Substantia nigra (tissue), 51 donors: ENCODE measurements at places on chromosomes 3 and 15.

GRCh38 chr3:9066141-9066540 lies 102.9 kb upstream of the RAD18 start:
- DNase-seq, result no peak

GRCh38 chr3:116216761-116217160 lies 228.5 kb downstream of the LSAMP start:
- DNase-seq, result no peak

DNA sequence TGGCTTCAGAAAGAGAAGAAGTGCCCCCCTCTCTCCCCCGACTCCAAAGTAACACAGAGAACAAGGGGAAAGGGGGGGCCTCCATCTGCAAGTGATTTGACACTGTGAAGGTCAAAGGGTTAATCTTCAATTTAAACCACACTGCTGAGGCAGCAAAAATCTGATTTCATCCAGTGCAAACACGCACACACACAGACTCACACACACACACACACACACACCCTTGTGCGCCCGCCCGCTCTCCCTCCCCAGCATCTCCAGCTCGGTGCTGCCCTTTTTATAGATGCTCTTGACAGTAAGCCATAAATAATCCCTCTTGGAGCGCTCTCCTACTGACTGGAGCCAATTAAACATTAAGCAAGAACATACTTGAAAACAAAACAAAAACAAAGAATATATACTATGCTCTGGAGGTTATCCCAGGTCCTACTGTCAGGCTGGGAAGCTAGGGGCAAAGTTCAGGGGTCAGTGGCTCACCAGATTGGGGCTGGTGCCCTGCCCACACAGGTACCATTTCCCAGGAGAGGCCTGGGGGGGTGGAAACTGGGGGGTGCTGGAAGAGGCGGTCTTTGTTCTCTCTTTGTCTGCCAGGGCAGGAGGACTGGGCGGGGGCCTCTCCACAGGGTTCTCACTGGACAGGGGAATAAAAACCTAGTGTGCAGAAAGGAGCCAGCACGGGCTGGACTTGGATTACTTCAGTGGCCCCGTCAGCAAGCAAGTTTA lies 16.3 kb downstream of the BMF start:
- no peak for DNase-seq

GRCh38 chr15:61100512-61100911 lies 128.6 kb downstream of the RORA start:
- no peak for DNase-seq

GRCh38 chr3:57091521-57092273 lies 31.2 kb downstream of the SPATA12 start:
- DNase-seq, result no peak

GRCh38 chr3:23743141-23743784 lies 62.5 kb upstream of the UBE2E1 start:
- no peak for DNase-seq

GRCh38 chr3:169790219-169790618 lies 17.0 kb downstream of the MYNN start:
- no peak for DNase-seq

- no peak for DNase-seq
Measured at GRCh38 chr3:140152851-140153639, 218.1 kb downstream of the CLSTN2 start.

GRCh38 chr3:141104151-141104821 lies 53.1 kb downstream of the SPSB4 start:
- peak; percentile 36 for DNase-seq

GRCh38 chr15:59473226-59473625 lies 35.2 kb downstream of the FAM81A start:
- DNase-seq, result no peak

DNA sequence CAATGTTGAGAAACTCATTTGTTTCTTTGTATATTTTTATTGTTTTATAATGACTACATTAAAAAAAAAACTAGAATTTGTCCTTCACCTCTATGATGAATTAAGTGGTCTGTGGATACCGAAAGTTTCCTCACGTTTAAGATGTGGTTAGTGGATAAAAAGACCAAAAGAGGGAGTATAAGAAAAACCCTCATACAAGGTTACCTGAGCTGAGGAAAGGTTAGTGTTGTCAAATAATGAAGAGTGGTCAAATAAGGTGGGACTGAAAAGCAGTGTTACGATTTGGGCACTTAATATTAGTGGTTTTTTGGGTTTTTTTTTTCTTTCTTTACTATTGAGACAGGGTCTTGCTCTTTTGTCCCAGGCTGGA lies 21.2 kb downstream of the RASA2 start:
- no peak for DNase-seq

- DNase-seq, result no peak
Measured at GRCh38 chr3:5011555-5012256, 32.5 kb downstream of the BHLHE40 start.

DNA sequence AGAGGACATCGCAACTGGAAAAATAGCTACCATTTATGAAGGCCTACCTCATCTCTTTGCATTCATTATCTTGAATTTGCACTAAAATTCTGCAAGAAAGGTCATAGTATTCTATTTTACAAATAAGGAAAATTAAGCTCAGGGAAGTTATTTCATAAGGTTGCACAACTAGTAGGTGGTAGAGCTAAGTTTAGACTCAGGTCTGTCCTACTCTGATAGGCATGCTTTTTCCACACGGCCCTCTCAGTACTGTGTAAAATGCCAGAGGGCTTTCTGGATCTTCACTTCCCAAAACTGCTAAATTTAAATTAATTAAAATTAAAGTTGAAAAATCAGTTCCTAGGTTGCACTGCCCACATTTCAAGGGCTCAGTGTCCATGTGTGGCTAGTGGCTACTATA lies 18.3 kb downstream of the MAP2K1 start:
- DNase-seq, result no peak

DNA sequence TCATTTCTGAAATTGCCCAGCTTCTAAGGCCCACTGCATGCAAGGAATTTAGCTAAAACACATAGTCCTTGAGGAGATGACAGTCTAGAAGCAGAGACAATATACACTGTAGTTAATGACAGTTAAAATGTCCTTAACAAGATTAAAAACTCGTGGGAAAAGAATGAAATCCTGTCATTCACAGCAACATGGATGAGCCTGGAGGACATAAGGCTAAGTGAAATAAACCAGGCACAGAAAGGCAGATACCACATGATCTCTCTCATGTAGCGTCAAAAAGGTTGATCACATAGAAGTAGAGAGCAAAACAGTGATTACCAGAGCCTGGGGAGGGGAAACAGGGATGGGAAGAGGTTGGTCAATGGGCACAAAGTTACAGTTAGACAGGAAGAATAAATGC lies 36.3 kb upstream of the GOLGA8J start:
- DNase-seq, result no peak

DNA sequence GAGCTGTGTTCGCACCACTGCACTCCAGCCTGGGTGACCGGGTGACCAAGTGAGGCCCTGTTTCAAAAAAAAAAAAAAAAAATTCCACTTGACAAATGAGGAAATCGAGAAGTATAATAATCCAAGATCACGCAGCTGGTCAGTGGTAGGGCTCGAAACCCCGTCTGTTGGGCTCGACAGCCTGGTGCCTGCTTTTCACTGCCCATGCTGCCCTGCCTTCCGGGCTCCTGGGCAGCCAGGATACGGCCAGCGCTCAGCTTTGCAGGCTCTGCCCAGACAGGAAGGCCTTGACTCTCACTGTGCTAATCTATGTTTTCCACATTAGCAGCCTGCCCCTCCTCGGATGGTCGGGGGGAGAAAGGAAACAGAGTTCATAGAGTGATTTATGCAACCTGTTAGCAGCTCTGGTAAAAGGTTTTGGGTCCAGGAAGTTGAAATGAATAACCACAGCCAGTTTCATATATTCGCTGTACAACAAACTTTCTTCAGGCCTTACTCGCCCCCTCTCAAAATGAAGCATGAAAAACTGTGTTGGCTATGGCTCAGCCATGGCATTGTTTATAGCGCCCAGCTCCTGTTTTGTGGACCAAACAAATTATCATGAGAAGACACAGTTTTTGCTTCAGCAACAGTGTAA lies 108.8 kb downstream of the XXYLT1 start:
- no peak for DNase-seq

- peak; percentile 41 for DNase-seq
Measured at GRCh38 chr15:29822684-29823459, 604 bp upstream of the TJP1 start.

DNA sequence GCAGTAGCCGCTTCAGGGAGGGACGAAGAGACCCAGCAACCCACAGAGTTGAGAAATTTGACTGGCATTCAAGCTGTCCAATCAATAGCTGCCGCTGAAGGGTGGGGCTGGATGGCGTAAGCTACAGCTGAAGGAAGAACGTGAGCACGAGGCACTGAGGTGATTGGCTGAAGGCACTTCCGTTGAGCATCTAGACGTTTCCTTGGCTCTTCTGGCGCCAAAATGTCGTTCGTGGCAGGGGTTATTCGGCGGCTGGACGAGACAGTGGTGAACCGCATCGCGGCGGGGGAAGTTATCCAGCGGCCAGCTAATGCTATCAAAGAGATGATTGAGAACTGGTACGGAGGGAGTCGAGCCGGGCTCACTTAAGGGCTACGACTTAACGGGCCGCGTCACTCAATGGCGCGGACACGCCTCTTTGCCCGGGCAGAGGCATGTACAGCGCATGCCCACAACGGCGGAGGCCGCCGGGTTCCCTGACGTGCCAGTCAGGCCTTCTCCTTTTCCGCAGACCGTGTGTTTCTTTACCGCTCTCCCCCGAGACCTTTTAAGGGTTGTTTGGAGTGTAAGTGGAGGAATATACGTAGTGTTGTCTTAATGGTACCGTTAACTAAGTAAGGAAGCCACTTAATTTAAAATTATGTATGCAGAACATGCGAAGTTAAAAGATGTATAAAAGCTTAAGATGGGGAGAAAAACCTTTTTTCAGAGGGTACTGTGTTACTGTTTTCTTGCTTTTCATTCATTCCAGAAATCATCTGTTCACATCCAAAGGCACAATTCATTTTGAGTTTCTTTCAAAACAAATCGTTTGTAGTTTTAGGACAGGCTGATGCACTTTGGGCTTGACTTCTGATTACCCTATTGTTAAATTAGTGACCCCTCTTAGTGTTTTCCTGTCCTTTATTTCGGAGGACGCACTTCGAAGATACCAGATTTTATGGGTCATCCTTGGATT lies at the start of gene MLH1:
Gene MLH1 (plus strand): TSS at position 193 of the 958 bp plus-strand sequence. CDS start 30 bp downstream, at position 223.
- no peak for DNase-seq

DNA sequence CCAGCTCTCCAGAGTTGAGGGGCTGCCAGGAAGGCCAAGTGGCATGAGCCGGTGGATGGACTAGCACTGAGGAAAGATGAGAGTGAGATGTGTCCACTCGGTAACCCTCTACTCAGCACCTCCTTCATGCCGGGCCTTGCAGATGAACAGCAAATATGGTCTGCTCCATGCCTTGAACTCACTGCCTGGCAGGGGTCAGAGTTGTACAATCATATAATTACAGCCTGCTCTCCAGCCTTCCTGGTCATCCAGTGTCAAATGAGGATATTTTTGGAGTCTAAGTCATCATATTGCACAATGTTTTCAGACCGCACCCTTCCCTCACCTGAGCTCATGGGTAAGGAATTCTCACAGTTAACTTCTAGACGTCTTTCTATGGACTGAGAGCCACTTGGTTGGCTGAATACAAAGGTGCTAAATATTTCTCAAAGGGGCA lies 4.9 kb downstream of the MGLL start:
- no peak for DNase-seq

DNA sequence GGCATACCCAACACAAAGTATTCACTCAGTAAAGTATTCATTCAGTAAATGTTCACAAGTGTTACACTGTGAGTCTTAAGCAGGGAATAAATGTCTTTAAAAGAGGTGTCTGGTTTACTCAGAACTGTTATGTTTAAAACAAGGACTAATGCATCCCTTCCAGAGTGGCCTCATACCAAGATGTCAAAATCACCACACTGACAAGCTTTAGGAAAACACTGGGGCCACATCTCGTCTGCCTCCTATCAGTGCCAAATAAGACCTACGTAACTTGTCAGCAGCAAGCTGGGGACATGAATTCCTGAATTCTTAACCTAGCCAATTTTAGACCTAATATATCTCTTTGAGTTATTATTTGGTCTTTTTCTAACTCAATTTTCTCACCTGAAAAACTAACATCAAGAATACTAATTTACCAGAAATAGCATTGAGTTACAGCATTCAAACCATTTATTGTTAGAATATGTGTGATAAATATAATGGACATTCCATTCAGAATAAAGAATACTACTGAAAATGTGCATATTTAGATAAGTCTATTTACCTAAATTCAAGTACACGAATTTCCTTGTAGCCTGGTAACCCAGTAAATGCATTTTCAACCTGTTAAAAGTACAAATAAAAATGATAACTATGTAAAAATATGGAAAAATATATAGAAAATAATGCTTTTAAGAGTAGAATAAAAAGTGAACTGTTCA lies 51.3 kb downstream of the IMPG2 start:
- no peak for DNase-seq

- DNase-seq, result no peak
Measured at GRCh38 chr3:129432036-129432435, 3.6 kb upstream of the EFCAB12 start.

- DNase-seq, result no peak
Measured at GRCh38 chr15:93253681-93254080, 164.7 kb upstream of the RGMA start.

DNA sequence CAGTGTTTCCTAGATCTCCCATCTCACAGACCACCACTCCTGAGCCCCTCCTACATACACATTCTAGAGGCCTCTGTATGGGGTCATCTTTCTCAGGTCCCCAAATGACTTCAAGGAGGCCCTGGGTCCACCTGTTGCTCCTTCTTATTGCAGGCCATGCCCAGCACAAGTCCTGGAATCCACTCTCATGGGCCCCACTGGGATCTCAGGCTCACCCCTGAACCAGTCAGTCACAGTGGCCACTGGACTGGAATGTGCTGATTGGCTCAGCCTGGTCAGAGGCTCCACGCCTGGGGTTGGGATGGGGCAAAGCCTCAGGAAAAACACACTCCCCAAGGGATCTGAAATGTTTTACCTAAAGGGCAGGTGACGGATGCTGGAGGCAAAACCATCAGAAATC lies 55.7 kb downstream of the SPSB4 start:
- DNase-seq, result no peak

- DNase-seq, result no peak
Measured at GRCh38 chr15:38021259-38021658, 86.8 kb downstream of the TMCO5A start.

GRCh38 chr15:28992336-28992864 lies 106.6 kb downstream of the APBA2 start:
- DNase-seq, result no peak

DNA sequence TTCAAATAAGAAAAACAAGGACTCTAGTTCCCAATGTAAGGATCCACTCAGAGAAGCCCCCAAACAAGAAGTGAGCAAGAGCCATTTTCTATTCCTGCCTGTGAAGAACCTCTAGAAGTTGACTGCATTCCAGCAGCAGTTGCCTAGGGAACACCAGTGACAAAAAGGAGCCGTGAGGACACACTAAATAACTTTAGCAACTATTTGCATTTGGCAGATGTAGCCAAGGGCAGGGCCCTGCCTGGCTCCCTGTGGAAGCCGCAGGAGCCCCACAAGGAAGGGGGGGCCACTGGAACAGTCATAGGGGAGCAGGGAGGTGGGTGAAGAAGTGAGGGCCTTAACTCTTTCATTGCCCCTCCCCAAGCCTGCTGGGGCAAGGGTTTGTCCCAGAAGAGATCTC lies 470.2 kb upstream of the PROK2 start:
- no peak for DNase-seq

- no peak for DNase-seq
Measured at GRCh38 chr3:170493712-170494182, 75.1 kb downstream of the CLDN11 start.

GRCh38 chr15:99105514-99106341 lies 848 bp downstream of the SYNM start:
- no peak for DNase-seq

GRCh38 chr3:10721101-10721500 lies 94.9 kb upstream of the SLC6A11 start:
- DNase-seq, result no peak

- DNase-seq, result no peak
Measured at GRCh38 chr15:30791239-30792175, 112.2 kb upstream of the FAN1 start.
